Amniotic stem cell (primary cell): ENCODE measurements at places on chromosomes 16 and 17.
A peak's percentile ranks its signal among the peaks of the same experiment; 100 is the strongest.

DNA sequence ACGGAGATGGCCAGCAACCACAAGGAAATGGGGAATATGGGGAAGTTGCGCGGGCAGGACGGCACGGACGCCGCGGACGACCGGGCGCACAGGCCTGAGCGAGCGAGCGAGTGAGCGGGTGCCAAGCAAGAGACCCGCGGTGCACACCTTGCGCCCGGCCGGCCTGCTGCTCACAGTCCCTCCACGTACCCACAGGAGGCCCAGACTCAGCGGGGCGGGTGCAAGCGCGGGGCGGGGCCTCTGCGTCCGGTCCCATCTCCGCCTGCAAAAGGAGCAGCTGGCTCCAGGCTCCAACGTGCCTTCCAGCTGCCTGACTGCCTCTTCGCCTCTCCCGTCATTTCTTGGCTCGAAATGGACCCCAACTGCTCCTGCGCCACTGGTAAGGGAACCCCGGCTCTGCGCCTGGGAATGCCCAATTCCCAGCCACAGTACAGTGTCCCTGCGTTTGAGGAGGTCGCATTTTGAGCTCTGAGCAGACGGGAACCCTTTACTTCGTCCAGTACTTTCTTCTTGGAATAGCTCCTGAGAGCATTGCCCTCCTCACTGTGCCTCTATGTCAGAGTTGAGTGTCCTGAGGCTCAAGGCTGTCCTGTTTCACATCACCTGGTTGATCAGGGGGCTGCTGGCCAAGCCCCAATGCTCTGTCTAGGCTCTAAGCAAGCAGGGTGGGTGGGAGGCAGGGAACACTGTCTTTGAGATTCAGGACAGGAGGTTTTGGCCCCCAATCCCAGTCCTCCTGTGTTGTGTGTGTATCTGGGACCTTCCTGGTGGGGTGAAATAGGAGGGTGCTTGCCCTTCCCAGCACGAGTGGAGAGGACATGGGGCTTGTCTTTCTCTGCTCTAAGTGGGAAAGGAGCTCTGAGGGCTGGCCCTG is 8.1 kb upstream of the MT1E start:
- DNase-seq, result no peak

GRCh38 chr17:50550661-50551432 is 3.9 kb downstream of the SPATA20 start:
- DNase-seq, result peak; percentile 61

- DNase-seq, result no peak
Measured at GRCh38 chr16:67989322-67990017, 9.2 kb upstream of the DPEP3 start.

- DNase-seq, result no peak
Measured at GRCh38 chr17:83192161-83192788, 112.9 kb downstream of the METRNL start.

DNA sequence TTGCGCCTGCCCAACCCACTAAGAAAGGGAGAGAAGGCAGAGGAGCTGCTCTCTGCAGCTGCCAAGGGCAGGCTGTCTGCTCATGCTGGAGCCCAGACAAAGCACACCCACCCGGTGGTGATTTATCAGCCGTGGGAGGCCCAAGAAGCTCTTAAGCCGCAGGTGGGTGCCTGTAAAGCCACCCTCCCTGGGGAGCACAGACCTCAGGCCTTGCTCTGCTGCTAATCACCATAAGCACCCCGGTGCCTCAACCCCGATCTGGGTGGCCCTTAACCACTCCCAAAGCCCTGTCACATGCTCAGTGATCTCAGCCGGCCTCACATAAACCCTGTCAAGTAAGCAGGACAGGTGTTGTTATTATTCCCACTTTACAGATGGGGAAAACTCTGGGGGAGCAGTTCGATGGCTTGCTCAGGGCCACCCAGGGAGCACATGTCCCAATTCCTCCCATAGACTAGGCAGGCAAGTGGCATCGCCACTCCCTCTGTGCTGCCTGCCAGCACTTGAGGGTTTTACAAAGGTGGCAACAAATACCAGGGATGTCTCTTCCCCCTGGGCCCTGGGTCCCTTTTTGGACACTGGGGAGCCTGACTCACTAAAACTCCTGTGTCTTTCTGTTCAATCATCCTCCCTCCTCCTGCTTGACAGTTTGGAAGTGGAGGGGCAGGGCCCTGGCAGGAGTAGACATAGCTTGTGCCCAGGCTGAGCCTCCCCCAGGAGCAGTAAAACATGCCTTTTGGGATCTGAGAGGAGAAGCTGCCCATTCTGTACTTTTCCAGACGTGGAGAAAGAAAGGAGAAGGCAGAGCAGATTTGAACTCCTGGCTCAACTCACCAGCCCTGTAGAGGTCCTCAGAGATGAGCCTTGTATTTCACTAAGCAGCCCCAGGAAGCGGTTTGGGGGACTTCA is 299.3 kb downstream of the SOX9 start:
- no peak for DNase-seq

- no peak for DNase-seq
Measured at GRCh38 chr17:46773676-46774075, 44.8 kb downstream of the WNT3 start.

- DNase-seq, result no peak
Measured at GRCh38 chr16:69838489-69838888, 76.4 kb downstream of the WWP2 start.

- DNase-seq, result peak; percentile 89
Measured at GRCh38 chr16:75251280-75252048, at the start of gene BCAR1. Gene BCAR1 (minus strand): TSS chr16:75251624. CDS start chr16:75251482, 142 bp downstream.

DNA sequence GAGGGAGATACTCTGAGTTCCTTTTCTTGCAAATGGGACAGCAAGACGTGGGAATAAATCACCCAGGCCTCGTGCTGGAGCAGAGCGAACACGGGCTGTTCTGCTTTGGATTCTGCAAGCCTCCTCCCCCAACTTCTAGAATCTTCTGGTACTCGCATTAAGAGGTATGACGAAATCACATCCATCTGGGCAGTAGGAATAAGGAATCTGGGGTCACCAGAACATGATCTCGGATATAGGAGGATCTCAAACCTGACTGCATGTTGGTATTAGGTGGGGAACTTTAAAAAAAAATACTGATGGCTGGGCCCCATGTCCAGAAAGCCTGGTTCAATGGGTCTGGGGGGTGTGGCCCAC is 49.8 kb upstream of the USP7 start:
- DNase-seq, result no peak

- DNase-seq, result no peak
Measured at GRCh38 chr16:88435437-88436355, 17.4 kb upstream of the ZFPM1 start.

DNA sequence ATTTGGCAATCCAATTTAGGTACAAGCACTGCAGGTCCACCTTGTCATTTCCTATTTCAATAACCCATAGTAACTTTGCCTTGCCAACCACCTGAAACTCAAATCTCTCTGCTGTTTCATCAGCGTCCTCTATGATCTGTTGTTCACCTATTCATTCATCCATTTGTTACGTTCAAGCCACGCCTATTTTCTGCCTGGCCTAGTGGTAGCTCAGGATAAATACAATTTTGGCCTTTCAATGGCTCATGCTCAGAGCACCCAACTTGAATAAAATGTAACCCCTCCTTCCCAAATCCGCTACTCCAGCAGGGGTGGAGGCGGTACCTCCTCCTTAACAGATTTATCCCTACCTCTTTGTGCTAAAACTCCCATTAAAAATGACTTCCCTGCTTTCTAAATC is 3.6 kb upstream of the FBXO47 start:
- DNase-seq, result no peak

- DNase-seq, result no peak
Measured at GRCh38 chr17:13671341-13671740, 69.6 kb upstream of the HS3ST3A1 start.

GRCh38 chr16:74465851-74466685 is 44.8 kb upstream of the CLEC18B start:
- DNase-seq, result no peak

DNA sequence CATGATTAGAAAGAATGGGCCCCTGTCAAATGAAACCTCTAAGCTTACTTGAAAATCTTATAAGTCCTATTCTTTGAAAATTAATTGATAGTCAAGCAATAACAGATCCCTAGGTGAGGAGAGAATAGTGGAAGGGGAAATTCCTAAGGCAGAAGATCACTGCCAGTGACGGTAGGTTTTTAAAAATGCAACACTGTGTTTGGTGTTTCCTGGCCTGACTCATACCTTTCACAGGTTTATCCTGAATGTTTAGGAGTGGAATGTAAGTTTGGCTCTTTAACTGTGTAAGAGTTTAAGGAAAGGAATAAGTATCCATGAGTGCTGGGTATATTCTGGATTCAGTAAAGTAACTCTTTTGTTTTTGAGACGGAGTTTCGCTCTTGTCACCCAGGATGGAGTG is 23.8 kb downstream of the HAPSTR1 start:
- DNase-seq, result no peak

GRCh38 chr17:38658741-38659345 is 15.9 kb downstream of the EPOP start:
- no peak for DNase-seq

DNA sequence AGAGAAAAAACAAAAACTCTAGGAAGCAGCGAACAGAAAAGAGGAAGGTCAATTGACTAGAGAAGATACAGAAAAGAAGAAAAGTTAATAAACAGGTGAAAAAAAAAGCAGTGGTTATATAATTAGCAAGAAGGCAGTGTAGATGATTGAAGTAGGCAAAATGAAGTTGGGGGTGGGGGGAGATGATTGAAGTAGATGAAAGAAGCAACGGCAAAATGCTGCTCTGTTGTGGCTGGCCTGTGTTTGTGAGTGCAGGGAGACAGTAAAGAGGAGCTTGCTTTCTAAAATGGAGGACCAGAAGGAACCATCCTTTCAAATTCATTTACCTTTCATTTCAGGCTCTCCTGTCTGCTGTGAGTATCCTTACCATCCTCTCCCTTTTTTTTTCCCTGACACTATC is 3.6 kb downstream of the EVI2B start:
- DNase-seq, result no peak

GRCh38 chr17:40433551-40434415 is 9.5 kb upstream of the IGFBP4 start:
- no peak for DNase-seq

DNA sequence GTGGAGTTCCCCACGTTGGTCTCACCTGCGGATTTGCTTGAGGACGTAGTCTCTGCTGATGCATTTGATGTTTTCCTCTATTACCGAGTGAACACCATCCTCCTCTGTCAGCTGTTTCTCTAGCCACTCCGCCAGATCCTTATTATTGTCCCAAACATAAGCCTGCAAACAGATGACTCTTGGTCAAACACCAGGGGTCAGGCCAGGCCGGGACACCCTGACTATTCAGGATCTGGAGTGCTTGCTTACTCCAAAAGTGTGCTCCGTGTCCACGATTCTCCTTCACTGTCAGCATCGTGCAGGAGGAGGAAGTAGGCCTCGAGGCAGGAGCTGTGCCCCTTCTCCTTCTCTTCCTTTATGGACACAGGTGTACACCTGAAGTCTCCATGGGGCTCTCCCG is 140.2 kb downstream of the AATF start:
- no peak for DNase-seq

- DNase-seq, result peak; percentile 44
Measured at GRCh38 chr16:85306071-85306792, 194.0 kb upstream of the CIBAR2 start.

- no peak for DNase-seq
Measured at GRCh38 chr17:44970136-44970741, 2.1 kb upstream of the C1QL1 start.

DNA sequence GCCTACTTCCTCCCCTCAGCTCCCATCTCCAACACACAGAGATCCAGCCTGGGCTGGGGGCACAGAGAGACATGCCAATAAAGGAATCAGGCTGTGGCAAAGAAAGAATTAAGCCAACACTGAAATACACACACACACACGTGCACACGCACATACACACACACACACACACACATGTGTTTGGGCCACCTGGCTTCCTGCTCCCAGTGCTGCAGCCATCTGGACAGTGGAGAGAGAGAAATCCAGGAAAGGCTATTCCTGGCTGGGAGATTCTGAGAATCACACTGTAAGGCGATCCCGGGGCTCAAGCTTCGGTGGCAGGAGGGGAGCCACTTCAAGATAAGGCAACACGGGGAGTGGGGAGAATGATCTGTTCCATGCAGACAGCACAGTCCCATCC is 72.4 kb downstream of the NOG start:
- no peak for DNase-seq

DNA sequence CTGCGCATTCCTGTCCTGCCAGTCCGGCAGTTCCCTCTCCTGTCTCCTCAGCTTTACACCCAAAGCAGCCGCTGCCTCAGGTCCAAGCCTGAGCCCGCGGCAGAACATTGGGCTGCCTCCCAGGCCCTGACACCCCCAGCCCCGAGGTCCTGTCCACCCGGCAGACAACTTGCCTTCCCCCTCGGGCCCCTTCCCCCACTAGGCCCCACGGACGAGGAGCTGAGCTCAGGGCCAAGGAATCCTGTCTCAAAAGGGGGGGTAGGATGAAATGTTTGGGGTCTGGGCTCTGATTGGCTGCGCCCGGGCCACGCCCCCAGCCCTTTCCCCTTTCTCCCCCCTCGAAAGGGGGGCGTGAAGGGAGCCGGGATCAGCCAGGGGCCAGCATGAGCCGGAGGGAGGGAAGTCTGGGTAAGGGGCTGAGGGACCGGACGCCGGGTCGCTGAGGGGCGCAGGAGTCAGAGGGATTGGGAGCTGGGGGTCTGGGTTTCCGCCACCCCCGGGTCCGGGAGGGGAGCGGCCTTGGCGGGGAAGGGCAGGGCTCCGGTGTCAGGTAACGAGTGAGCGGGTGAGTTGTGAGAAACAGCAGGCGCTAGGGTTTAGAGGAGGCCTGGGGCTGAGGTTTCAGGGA is at the start of gene CTF1:
Gene CTF1 (plus strand): TSS at position 354 of the 628 bp plus-strand sequence. CDS start 30 bp downstream, at position 384.
- DNase-seq, result peak; percentile 73

DNA sequence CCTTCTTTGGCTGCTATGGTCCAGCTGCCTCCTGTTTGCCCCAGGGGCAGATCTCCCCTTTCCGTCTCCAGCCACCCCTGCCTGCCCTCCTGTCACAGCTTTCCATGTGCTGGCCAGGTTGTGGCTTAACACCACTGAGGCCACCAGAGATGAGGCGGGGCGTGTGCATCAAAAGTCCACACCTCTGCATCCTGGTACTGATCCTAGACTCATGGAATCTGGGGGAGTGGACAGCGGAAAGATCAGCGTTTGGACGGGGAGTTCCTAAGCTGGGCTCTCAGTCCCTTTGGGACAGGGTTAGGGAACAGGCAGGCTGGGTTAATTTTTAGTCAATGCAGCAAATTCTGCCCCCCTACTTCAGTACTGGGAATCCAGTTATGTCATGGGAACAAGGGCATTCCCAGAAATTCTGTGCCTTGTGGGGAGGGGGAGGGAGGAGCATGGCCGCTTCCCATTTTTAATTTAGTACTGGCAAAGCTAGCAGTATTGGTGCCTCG is 3.9 kb downstream of the IGFBP4 start:
- DNase-seq, result no peak

DNA sequence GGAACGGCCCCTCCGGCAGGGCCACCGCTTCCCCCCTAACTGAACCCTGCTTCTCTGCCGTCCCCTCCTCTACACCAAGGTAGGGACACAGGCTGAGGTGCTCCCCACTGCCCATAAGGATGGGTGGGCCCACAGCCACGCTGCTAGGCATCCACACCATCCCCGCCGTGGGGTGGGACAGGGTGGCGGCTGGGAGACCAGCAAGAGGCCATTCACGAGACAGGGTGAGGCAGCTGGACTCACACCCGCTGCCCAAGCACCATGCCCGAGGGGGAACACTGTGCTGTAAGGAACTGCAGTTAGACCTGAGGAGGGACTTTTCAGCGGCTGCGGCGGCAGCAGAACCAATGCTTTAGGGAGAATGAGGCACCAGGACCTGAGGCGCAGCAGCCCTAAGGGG is 47.5 kb upstream of the RRN3 start:
- no peak for DNase-seq

- DNase-seq, result no peak
Measured at GRCh38 chr16:82138478-82139285, 31.3 kb downstream of the MPHOSPH6 start.

GRCh38 chr17:82100502-82101298 is 2.7 kb upstream of the FASN start:
- DNase-seq, result no peak

GRCh38 chr16:2516391-2517240 is 2.9 kb downstream of the ATP6V0C start:
- no peak for DNase-seq
